ENCODE measurements at places on chromosomes 12 and 14. TPM values are rescaled to one million over a fixed set of nuclear protein-coding genes. Genes with fewer than 3 reads are reported as not detected.

Gene PLCZ1
- 0.69 TPM for total RNA-seq

Gene PMCH
- total RNA-seq = not detected

Gene OAS3
- total RNA-seq = 7.1 TPM

Gene TAS2R31
- not detected for total RNA-seq

Gene HOXC10
- total RNA-seq = 1.6 TPM

Gene C12orf60
- total RNA-seq = 2.3 TPM

Gene CLEC4D
- total RNA-seq = not detected

Gene TPH2
- total RNA-seq = not detected

Gene ART4
- not detected for total RNA-seq

Gene EML1
- total RNA-seq = 69.3 TPM

Gene CPNE6
- not detected for total RNA-seq

Gene HOXC9
- 6.5 TPM for total RNA-seq
